ENCODE measurements at places on chromosomes 6 and 20. TPM values are rescaled to one million over a fixed set of nuclear protein-coding genes. Genes with fewer than 3 reads are reported as not detected.

- no peak for DNase-seq
Observed at GRCh38 chr6:36545767-36546307, 1.4 kb downstream of the STK38 start.

GRCh38 chr20:51447097-51447764 is 95.3 kb downstream of the NFATC2 start:
- peak; percentile 52 for DNase-seq

- no peak for DNase-seq
Observed at GRCh38 chr6:129957941-129958898, 60.2 kb upstream of the L3MBTL3 start.

Gene TSPO2
- polyA plus RNA-seq, result 1.1 TPM
